ENCODE measurements at places on chromosomes 12 and 14.

DNA sequence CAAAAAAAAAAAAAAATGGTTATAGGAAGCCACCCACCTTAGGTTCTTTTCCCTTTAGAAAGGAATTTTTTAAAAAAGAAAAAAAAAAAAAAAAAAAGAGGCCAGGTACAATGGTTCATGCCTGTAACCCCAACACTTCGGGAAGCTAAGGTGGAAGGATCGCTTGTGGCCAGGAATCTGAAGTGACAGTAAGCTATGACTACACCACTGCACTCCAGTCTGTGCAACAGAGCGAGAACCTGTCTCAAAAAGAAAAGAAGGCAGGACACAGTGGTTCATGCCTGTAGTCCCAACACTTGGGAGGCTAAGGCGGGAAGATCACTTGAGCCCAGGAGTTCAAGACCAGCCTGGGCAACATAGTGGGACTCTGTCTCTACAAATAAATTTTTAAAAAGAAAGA, 36.0 kb downstream of the SPTLC2 start:
- no peak for DNase-seq

DNA sequence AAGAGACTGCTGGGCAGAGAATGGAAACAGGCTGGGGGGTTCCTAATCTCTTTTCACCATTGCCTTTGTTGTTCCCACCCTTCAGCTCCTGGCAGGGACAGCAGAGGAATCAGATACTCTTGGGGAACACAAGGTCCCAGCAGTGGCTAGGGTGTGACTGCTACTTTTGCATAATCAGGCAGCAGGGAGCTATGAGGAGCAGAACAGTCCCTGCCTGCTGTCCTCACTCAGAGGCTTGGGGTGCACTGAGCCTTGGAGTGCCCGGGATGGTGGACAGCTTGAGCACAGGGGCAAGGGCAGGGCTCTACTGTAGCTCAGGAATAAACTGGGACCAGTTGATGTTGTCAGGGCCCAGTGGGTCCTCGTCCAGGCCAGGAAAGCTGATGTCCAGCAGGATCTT, 1.5 kb upstream of the TEX52 start:
- no peak for DNase-seq

GRCh38 chr14:104158827-104159798, 20.7 kb downstream of the KIF26A start:
- DNase-seq = no peak

GRCh38 chr14:99430491-99430890, 50.2 kb downstream of the SETD3 start:
- no peak for DNase-seq

DNA sequence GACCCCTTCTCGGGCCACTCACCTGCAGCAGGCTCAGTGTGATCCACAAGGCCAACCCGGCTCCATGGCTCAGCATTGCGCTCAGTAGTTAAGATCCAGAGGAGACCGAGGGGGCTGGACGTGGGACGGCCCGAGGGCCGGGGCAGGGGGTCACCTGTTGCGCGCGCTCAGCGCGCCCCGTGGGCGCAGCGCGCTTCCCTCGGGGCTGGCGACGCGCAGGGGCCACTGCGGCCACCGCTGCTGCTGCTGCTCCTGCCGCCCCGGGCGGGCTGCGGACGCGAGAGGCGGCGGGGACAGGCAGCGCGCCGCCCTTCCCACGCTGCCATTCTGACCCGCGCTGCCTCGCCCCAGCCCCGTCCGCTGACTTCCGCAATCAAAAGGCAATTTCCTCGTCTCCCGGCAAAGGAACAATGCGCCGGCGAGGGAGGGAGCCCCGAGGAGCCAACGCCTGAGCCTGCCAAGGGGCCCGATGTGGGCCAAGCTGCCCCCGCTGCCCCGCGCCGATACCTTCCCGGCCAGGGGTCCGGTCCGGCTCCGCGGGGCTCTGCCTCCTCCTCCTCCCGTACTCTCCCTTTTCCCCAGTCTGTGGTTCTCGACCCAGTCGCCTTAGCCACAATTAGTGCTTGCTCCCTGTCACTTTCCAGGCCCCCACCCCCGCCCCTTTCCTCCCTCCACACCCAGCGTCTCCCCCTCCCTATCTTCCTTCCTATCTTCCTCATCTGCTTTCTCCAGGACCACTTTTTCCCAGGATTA, 27.3 kb downstream of the PTPRB start:
- no peak for DNase-seq

- DNase-seq = no peak
Observed at GRCh38 chr14:84209031-84209430, 1320.9 kb upstream of the FLRT2 start.

DNA sequence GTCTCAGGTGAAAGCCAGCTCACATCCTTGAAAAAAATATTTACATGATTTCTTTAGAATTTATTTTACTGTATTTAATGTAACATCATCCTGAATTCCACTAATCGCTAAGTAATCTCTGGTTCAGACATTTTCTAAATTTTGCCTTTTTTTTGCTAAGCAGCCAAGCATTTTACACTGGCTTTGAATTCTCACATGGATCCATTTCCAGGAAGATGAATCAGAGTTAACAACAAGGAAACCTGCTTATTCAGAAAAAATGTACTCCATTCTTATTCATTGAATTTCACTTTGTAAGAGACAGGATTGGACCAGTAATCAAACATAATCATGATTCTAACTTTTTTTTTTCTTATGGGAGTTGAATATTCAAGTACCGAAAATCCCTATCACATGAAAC, 1785.1 kb upstream of the FLRT2 start:
- DNase-seq = no peak

DNA sequence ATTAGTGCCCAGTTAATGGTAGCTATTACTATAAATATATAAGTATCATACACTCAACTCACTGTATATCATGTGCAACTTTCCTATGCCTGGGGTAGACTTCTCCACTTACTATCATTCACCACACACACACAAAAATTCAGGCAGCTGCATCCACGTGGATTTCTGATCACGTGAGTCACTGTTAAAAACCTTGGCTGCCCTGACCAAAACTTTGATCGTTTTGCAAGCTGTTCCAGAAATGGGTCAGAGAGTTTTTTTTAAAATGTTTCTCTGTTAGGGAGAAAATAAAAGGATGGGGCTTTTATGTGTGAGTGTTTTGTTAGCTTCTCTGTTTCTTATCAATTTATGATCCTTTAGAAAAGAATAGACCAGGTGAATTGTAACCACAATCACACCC, 198.2 kb upstream of the CNOT2 start:
- DNase-seq = no peak

DNA sequence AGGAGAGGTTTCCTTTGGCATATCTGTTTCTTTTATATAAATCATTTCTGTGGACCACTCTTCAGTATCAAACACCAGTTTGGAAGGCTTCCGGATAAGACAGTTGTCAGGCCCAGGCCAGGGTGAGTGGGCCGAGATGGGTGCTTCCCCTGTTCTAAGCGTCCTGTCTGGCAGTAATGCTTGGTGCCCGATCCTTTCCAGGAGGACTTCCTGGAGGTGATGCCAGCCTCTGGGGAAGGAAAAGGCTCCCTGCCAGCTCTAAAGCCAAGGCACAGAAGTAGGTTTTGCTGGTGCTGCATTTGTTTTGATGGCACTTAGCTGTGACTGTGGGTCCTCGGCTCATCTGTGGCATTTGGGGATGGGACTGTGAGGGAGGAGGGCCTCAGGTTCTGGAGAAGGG, 124.4 kb upstream of the RTL1 start:
- DNase-seq = no peak

GRCh38 chr14:86799244-86799647, 1193.7 kb downstream of the GALC start:
- DNase-seq = no peak

DNA sequence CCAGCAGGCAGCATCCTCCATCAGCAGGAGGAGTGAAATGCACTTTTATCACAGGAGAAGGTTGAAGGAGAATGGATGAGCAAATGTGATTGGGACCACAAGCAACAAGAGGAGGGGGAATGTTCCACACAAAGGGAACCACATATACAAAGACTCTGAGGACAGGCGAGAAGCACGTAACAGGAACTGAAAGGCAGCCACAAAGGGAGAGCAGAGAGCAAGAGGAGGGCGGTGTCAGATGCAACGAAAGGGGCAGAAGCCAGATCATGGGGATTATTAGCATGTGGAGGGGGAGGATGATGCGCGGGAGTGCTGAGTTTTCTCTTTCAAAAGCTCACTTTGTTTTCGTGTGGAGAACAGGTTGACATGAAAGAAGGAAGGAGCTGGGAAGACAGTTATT, 241.1 kb downstream of the SPTSSA start:
- DNase-seq = no peak

GRCh38 chr14:88998027-88998426, 173.6 kb downstream of the TTC8 start:
- DNase-seq = no peak

GRCh38 chr12:63919756-63920155, 75.3 kb downstream of the SRGAP1 start:
- DNase-seq = no peak

DNA sequence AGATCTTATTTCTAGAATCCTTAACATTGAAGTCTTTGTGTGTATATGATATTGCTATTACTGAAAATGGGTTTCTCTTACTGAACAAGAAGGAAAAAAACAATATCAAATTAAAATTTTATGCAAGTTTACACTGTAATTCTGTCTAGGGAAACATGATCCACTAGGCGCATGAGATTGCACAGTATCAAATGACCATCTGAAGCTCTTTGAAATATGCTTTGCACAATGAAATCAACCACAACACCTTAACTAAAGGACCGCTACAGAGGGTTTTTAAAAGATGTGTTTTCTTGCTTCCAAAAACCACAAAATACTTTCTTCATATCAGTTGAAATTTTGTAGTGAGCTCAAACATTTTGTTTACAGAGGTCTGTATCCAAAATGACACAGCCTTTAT, 15.1 kb upstream of the KERA start:
- DNase-seq = no peak

DNA sequence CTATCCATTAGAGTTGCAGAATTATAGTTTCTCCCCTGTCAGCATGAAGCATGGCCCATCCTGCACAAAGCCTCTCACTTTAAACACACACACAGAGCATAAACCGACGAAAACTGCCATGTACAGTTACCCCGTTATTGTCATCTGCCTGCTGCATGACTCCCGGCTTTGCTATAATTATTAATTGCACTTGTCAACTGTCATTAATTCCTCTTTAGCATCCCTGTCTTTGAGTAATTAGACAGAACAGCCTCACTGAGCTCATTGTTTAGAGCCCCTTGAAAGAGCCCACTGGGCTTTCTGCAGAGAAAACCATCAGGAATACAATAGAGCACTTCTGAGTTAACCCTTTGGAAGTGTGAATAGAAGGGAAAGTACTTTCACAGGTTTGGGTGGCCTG, 307.2 kb upstream of the SOX5 start:
- DNase-seq = no peak
